ENCODE measurements at places on chromosomes 2 and 18. TPM values are rescaled to one million over a fixed set of nuclear protein-coding genes. Genes with fewer than 3 reads are reported as not detected.

DNA sequence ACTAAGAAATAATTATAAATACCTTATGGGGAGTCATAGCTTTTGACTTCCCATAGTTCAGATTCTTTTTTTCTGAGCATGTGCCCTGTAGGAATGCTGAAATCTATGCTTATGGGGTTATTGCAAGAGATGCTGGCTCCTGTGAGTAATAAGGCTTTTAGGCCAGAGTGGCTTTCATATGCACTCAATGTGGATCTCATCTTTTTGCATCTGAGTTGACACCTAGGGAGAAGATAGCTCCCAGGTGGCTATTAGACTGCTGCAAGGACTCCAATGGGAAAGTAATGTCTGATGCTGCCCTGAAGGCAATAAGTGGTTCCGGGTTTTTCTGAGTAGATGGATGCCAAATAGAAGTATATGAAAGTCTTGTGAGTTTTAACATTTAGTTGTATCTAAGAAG is 21.0 kb downstream of the DNAH6 start:
- no peak for DNase-seq

DNA sequence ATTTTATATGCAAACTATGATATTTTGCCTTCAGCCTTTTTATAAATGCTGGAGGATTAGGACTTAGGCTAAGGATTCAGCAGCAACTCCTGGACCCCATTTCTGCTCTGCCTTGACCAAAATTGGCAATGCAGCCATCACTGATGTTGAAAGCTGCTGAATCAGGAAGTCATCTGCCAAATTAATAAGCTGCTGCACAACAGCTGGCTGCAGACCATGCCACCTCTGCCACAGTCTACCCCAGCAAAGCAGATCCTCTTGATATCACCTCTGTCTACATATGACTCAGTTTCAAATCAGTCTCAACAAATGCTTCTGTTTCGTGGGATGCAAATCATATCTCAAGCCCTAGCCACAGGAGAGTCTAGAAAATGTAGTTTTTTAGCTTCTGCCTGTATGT is 7.1 kb upstream of the SOS1 start:
- no peak for DNase-seq

DNA sequence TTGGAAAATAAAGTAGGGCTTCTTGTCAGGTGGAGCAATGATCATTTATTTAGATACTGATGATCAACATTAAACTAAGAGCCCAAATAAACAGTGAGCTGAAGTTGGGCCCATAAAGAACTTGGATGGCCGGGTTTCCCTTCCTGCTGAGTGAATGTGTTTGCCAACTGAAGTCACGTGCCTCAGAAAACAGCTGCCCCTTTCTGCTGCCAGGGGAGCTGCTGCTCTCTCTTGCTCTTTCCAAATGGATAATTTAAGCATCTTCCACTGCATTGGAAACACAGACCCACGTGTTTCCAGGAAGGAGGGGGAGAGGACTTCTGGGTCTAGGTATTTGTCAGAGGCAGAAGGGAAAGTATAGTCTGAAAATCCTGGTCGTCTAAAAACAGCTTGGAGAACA is 22.9 kb upstream of the NCKAP5 start:
- DNase-seq = no peak

SIX3 gene
- not detected for total RNA-seq

SCN7A gene
- not detected for total RNA-seq

DNA sequence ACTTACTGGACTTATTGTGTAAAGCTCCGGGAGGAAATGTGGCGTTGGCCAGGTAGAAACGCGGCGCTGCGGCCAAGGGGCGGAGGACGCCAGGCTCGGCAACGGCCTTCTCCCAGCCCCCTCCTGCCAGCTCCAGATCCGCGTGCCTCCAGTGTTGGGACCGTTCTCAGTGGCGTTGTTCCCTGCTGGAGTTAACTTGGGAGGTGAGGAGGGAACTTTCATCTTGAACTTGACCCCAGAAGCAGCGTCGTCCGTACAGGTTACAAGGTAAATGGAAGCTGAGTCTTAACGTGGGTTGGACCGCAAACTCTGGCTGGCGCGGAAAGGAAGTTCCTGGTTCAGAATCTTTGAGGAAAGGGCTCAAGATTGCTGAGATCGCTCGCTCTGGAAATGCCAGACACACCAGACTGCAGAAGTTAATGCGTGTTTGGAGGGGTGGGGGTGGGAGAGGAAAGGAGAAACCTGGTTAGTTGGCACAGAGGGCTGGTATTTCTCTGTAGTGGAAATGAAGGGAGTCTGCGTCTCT is 1.3 kb downstream of the TANC1 start:
- peak; percentile 52 for DNase-seq

DNA sequence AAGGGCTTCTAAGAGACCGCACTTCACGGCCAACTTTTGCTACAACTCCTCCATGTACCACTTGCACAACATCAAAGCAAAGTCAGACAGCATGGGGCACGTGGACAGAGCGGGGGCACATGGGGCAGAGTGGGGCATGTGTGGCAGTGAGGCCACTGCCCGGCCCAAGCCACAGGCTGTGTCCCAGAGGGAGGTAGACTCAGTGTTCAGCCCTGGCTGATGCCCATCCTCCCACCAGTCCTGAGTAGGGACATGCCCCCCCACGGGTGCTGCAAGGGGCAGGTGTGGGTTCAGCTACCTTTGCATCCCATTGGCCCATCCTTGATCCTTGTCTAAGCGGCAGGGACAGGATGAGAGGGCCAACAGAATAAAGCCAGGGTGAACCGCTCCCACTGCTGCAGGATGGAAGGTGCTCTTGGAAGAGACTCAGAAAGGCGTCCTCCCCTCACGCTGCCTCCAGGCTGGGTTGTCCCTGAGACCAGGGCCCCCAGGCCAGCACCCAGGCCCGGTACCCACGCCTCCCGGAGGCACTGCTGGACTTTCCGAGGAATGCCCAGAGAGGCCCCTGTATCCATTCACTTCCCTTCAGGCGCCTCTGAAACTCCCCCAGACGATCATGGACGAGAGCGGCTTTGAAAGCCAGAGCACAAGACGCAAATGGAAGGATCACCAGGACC is 218.2 kb downstream of the NDUFA10 start:
- no peak for DNase-seq

DPP10 gene
- total RNA-seq = 0.61 TPM

GRCh38 chr2:74925361-74925786 is 33.1 kb upstream of the POLE4 start:
- DNase-seq = no peak

DNA sequence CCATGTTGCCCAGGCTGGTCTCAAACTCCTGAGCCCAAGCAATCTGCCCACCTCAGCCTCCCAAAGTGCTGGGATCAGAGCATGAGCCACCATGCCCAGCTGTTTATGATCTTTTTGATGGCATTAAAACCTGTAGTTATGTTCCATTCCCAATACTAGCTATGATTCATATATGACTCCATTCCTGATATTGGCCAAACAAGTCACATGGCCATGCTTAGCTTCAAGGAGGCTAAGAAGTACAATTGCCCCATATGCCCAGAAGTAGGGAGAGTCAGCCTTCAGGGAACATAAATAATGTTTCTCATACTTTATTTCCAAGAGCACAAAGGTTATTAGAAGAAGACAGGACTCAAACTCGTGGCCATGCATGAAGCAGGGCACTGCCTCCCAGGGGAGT is 132.4 kb upstream of the RAB6C start:
- no peak for DNase-seq

HJURP gene
- total RNA-seq = 33.9 TPM

GRCh38 chr18:35618696-35619095 is 37.2 kb downstream of the GALNT1 start:
- DNase-seq = no peak

All from Caki2 (cell line).